Activated CD8-positive, alpha-beta T cell treated with anti-CD3 and anti-CD28 coated beads, Interleukin-2, amount 10 ng/mL, durations not matched to agents 7 days and 5 days (primary cell): ENCODE measurements at places on chromosomes 7 and 10. TPM values are rescaled to one million over a fixed set of nuclear protein-coding genes. Genes with fewer than 3 reads are reported as not detected.

DNA sequence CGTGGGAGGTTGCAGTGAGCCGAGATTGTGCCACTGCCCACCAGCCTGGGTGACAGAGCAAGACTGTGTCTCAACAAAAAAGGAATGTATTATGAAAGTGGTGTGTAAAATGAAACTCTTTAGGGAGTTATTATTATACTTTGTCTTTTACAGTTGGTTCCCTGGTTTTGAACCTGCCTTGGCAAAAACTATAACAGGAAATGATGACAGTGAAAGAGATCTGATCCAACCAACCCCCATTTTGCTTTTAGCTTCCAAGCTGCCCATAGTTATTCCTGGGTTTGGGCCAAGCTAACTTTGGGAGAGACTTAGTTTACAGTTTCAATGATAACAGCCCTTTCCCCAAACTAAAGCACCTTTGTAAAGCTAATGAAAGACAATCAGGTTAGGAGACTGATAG lies 34.1 kb upstream of the NMT2 start:
- H3K27ac ChIP-seq, result peak overlapping the region; percentile 66
- DNase-seq, result no peak
- no peaks in the 10 kb centered on the region for H3K27me3 ChIP-seq

DNA sequence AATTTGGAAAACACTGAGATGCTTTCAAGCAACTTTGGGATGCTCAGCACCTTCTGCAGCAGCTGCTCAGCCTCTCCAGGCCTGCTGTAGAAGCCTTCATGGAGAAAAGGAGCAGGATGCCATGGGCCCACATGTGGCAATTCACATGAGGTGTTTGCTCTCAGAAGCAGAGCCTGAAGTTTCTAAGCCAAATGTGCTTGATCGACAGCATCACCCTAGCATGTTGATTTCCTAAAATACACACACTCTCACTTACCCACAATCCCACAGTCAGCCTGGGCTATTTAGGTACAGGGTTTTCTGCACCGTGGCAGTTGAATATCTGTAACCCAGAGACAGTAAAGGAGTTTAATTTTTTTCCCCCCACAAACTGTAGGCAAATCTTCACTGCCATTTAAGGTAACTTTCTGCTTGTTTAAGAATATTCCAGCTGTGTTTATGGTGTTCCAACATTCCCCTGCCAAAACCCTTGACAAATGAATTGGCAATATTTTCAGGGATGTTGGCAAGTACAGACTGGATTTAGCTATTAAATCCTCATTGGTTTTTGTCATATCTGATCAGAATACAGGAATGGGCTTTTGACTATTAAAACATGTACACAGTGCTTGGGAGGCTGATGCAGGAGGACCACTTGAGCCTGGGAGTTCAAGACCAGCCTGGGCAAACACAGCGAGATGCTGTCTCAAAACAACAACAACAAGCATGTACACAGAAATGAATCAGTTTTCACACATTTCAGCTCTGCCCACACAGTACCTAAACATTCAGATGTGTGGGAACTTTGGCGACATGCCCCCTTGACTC lies 244.2 kb downstream of the CELF2 start:
- H3K4me3 ChIP-seq, result no peak overlapping the region
- H3K27ac ChIP-seq, result peak overlapping the region; percentile 57
- no peak for DNase-seq
- no peaks in the 10 kb centered on the region for H3K27me3 ChIP-seq

GRCh38 chr7:154864523-154864891 lies 138.4 kb downstream of the PAXIP1 start:
- no peak overlapping the region for H3K4me3 ChIP-seq
- H3K36me3 ChIP-seq, result no peaks in the 10 kb centered on the region
- no peak overlapping the region for H3K27ac ChIP-seq
- H3K4me1 ChIP-seq, result no peaks in the 10 kb centered on the region
- DNase-seq, result no peak

DNA sequence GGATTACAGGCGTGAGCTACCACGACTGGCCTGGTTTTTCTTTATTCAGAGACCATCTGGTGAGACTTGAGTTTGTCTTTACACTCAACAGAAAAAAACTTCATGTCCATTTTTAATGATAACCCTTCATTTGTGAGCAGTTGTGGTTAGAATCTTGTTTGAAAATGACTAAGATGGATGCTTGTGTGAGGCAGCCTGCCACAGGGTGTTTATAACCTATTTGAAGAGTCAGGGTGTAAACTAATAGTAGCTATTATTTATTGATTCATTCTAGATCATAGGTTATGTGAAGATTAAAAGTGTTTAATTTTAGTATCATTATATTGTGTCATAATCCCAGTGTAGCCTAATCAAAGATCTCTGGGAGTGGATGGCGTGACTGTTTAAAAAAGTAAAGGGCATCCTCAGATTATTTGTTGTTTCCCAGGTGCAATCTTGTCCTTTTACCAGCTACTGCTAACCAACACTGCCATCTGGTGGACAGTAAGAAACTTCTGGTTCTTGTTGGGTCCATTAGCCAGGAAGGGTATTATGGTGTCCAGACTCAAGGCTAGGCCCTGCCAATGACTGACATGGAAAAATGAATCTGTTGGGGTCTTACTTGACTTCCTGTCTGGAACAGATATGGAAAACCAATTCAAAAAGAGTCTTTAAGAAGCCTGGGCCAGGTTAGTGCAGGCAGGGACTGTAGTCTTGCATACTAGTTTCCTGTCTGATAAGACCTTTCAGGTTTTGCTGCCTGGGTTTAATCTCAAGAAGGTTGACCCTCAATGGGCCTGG lies 24.9 kb downstream of the NRBF2 start:
- H3K4me1 ChIP-seq, result peaks cover 10% of the 10 kb centered on the region
- H3K27ac ChIP-seq, result no peak overlapping the region
- H3K4me3 ChIP-seq, result no peak overlapping the region

DNA sequence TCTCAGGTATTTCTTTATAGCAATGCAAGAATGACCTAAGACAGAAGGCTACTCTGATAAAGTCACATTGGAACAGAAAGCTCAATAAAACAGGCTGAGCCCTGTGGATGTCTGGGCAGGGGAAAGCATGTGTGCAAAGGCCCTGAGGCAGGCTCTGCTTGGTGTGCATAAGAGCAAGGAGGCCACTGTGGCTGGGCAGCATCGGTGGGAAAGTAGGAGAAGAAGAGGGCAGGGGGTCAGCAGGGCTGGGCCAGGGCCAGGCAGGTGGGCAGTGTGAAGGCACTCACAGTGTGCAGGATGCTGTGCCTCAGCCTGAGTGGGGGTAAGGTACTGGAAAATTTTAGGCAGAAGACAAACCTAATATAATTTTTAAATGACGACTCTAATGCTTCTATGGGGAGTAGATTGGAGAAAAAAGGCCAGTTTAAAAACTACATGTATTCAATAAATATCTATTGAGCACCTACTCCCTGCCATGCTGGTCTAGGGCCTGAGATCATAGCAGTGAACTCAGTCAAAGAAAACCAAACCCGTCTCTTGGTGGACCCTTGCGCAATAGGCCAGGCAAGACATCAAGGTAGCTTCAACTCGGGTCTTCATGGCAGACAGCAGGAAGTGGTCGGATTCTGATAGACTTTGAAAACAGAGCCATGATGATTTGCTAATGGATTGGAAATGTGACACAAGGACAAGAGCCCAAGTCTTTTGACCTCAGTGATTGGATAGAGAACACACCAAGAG lies 572.3 kb downstream of the TCERG1L start:
- no peak for DNase-seq
- H3K36me3 ChIP-seq, result no peaks in the 10 kb centered on the region

DNA sequence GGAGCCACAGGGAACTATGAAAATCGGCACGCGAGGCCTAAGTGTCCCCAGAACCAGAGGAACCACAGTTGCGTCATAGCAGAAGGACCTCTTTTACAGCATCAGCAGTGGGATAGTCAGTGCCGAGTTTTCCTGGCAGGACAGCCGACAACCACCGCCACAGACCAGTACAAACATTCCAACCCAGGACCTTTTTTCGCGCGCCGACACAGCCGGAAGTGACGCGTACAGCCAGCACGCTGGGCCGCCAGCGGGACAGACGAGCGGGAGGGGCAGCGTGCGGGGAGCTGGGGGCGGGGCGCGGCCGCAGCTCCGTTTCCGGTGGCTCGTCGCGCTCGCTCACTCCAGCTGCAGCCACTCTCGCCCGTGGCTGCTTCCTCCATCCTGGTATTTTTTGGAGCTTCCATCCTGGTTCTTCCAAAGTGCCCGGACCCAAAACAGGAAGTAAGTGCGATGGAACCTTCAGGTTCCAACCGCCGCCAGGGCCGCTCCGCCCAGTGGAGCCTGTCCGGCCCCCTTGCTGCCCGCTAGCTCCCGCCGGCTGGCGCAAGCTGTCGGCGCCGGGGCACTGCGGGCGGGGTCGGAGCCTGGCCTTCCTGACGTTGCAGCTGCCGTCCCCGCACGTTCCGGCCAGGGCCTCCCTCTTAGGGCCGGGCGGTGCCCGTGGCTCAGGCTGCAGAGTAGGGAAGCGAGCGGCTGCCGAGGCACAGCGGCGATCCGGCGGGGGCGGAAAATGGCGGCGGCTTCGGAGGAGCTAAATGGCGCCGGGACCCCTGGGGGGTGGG lies at the start of gene DMTF1:
Gene DMTF1 (plus strand): TSS at position 342 of the 785 bp plus-strand sequence. CDS start 12,489 bp downstream, outside the sequence.
- peak; percentile 89 for DNase-seq
- H3K36me3 ChIP-seq, result peaks cover 27% of the 10 kb centered on the region
- H3K4me1 ChIP-seq, result peaks cover 43% of the 10 kb centered on the region
- H3K27ac ChIP-seq, result peak within 1 kb of the TSS; percentile 97
- peaks cover 2% of the 10 kb centered on the region for H3K27me3 ChIP-seq

GRCh38 chr10:72272689-72273409 lies 875 bp upstream of the DDIT4 start:
- H3K36me3 ChIP-seq, result peaks cover 37% of the 10 kb centered on the region
- peaks cover 58% of the 10 kb centered on the region for H3K4me1 ChIP-seq
- H3K4me3 ChIP-seq, result peak overlapping the region; percentile 90
- peak; percentile 70 for DNase-seq
- peak overlapping the region; percentile 91 for H3K27ac ChIP-seq
- no peaks in the 10 kb centered on the region for H3K27me3 ChIP-seq

- peaks cover 2% of the 10 kb centered on the region for H3K27me3 ChIP-seq
- H3K27ac ChIP-seq, result no peak overlapping the region
- H3K36me3 ChIP-seq, result no peaks in the 10 kb centered on the region
- no peak overlapping the region for H3K4me3 ChIP-seq
- no peak for DNase-seq
Observed at GRCh38 chr7:111756687-111757178, 194.4 kb upstream of the IMMP2L start.

Gene PCGF5
- 46.7 TPM for total RNA-seq

Gene C10orf67
- not detected for total RNA-seq
